ENCODE measurements at places on chromosomes 1 and 21.

GRCh38 chr1:162025541-162025940 lies 1.9 kb upstream of the OLFML2B start:
- H3K27me3 ChIP-seq, result peaks cover 62% of the 10 kb centered on the region
- no peak for DNase-seq
- H3K4me3 ChIP-seq, result no peak overlapping the region
- no peaks in the 10 kb centered on the region for H3K36me3 ChIP-seq
- H3K4me1 ChIP-seq, result peaks cover 13% of the 10 kb centered on the region
- H3K27ac ChIP-seq, result no peak overlapping the region

- peaks cover 29% of the 10 kb centered on the region for H3K4me1 ChIP-seq
- no peak for DNase-seq
- H3K27ac ChIP-seq, result no peak overlapping the region
- H3K4me3 ChIP-seq, result no peak overlapping the region
Observed at GRCh38 chr1:212465311-212465710, 32.6 kb downstream of the NENF start.

DNA sequence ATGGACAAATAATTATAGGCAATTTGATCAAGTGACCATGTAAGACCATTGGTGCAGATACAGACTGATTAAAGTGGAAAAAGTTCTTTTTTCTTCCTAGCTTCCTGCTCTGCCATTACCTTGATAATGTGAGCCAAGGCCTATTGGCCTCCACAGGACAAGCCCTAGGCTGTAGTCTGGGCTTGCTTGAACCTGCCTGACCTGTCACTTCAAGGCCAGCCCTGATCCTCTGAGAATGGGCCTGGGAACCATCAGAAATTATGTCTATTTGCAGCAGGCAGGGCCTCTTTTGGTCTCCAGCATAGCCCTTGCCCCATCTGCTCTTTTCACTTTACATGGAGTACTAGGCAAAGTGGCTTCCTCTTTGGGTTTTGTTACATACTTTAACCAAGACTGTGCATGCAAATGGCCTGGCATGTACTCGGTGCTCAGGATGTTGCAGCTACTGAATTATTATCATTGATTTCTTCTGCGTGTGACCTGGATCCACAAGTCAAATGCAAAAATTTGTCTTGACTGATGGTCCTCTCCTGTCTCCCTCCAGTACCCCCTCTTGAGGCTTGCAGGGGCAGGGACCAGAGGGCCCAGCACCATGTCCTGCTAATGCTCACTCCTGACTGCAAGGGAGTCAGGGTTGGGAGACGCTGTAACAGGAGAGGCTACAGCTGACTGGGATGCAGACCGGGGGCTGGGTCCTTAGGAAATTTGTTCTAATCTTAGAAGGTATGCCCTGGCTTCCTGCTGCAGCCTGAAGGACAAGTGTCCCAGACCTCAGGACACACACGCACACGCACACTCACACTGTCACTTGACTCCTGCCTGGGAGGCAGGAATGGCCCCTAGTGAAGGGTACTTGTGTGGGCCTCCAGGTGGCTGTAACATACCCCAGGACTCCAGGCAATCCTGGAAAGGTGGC lies 39.4 kb downstream of the RCSD1 start:
- H3K4me3 ChIP-seq, result no peak overlapping the region
- no peak for DNase-seq
- H3K36me3 ChIP-seq, result no peaks in the 10 kb centered on the region
- H3K27me3 ChIP-seq, result peaks cover 16% of the 10 kb centered on the region
- peaks cover 2% of the 10 kb centered on the region for H3K4me1 ChIP-seq

DNA sequence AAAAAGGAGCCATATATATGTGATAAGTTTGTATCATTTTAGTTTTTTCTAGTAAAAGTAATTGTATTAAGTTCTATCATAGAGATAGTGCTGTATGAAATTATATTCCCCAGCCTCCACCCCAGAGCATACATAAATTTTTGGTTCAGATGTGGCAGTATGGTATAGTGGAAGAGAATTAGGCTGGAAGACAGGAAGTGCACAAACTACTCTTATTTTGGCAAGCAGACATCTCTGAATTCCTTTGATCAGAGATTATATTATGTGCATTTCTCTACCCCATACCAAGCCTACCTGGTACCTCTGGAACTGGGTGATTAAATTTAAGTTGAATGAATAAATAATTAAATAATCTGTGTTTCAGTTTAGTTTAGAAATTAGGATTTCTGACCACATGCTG lies 55.9 kb downstream of the FNBP1L start:
- H3K4me3 ChIP-seq, result no peak overlapping the region
- peaks cover 18% of the 10 kb centered on the region for H3K4me1 ChIP-seq
- H3K27me3 ChIP-seq, result no peaks in the 10 kb centered on the region
- no peak overlapping the region for H3K27ac ChIP-seq
- peaks cover 35% of the 10 kb centered on the region for H3K36me3 ChIP-seq
- no peak for DNase-seq

- H3K36me3 ChIP-seq, result peaks cover 1% of the 10 kb centered on the region
- no peak for DNase-seq
- peaks cover 24% of the 10 kb centered on the region for H3K4me1 ChIP-seq
- H3K27ac ChIP-seq, result peak overlapping the region; percentile 75
- H3K4me3 ChIP-seq, result peak overlapping the region; percentile 42
- H3K27me3 ChIP-seq, result no peaks in the 10 kb centered on the region
Observed at GRCh38 chr1:228849011-228849541, 113.8 kb downstream of the RHOU start.
